ENCODE measurements at places on chromosomes 13 and 19.
A peak's percentile ranks its signal among the peaks of the same experiment; 100 is the strongest.

DNA sequence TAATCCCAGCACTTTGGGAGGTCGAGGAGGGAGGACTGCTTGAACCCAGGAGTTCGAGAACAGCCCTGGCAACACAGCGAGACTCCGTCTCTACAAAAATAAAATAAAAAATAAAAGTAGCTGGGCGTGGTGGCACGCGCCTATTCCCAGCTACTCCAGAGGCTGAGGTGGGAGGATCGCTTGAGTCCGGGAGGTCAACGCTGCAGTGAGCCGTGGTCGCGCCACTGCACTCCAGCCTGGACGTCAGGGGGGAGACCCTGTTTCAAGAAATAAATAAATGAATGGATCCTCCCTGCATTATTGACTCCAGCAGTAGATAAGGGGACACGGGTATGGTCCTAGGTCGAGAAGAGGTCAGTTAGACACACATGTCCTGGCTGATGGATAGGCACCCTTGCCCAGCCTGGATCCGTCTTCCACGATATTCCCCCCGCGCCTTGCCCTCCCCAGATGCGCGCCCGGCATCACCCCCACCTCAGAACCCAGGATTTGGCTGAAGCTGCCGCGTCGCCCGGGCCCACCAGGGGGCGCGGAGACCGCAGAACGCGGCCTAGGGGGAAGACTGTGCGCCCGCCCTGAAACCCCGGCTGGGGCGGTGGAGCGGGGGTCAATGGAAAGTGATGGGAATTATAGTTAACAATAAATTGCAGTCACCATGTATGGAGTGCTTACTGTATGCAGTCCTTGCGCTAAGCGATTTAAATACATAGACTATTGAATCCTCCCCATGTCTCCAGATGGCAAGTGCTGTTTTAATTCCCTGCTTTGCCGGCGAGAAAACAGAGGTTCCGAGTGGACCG, 2.1 kb upstream of the HOOK2 start:
- peak; percentile 76 for DNase-seq

- no peak for DNase-seq
These were observed 17.7 kb downstream of the SBNO2 start for GRCh38 chr19:1156305-1156801.

DNA sequence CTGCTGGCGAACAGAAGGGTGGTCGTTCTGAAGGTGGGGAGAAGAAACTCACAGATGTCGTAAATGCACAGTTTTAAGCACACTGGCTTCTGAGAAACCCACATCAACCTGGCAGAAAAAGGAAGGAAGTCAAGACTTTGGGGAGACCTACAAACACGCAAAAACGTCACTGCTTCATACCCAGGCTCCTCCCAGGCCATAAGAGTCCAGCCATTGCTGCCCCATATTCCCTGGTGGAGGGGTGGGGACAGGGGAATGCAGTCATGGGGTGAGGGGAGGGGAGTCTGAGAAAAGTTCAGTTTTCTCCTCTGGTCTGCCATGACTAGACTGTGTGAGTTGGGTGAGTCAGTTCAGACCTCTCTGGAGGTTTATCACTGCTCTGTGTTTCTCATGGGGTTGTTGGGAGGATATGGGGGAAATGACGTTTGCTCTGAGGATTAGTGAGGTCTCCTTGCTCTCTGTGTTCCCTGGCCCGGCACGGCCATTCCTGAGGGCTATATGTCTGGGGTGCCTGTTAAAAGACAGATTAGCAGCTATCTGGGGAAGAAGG, 139.0 kb downstream of the FLT1 start:
- no peak for DNase-seq

GRCh38 chr13:102947745-102948405, 102.0 kb downstream of the ERCC5 start:
- no peak for DNase-seq

- no peak for DNase-seq
These were observed 52.2 kb downstream of the ZNF737 start for GRCh38 chr19:20513189-20513904.

GRCh38 chr13:19604306-19604705, 29.2 kb upstream of the MPHOSPH8 start:
- DNase-seq = no peak

GRCh38 chr19:35903550-35904179, 1.3 kb downstream of the HCST start:
- DNase-seq = peak; percentile 68

DNA sequence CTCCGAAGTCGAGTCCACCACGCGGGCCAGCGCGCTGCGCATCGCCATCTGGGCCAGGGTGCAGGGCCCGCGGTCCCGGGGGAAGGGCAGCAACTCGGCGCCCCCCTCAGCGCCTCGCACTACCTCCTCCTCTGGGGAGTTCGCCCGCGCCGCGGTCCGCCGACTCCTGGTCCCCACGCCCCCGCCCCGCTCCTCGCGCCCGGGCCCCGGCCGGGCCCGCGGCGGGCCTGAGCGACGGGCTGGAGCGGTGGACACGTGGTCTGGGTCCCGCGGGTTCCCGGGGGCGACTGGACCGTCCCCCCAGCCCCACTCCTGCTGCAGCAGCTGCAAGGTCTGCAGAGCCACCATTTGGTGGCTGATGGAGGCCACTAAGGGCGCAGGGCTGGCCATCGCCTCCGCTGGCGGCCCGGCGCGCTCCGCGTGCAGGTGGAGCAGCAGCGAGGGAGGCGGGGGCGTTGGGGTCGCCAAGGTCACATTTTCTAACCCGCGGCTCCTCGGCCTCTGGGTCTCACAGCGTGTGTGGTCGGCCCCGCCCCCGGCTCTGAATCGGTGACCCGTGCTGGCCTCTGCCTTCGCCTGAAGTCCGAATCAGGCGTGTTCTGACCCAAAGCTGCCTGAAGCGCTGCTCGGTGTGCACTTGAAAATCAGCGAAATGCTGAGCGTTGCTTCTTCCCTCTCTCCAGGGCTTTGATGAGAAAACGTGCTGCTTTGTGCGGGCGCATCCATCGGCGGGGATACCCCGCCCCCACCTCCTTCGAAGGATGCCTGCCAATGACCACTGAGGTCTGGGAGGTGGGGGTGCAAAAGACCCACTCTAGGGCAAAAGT, at the start of gene DLEU7:
Gene DLEU7 (minus strand): TSS at position 436 of the 827 bp plus-strand sequence. CDS start 46 bp downstream, at position 390.
- no peak for DNase-seq

DNA sequence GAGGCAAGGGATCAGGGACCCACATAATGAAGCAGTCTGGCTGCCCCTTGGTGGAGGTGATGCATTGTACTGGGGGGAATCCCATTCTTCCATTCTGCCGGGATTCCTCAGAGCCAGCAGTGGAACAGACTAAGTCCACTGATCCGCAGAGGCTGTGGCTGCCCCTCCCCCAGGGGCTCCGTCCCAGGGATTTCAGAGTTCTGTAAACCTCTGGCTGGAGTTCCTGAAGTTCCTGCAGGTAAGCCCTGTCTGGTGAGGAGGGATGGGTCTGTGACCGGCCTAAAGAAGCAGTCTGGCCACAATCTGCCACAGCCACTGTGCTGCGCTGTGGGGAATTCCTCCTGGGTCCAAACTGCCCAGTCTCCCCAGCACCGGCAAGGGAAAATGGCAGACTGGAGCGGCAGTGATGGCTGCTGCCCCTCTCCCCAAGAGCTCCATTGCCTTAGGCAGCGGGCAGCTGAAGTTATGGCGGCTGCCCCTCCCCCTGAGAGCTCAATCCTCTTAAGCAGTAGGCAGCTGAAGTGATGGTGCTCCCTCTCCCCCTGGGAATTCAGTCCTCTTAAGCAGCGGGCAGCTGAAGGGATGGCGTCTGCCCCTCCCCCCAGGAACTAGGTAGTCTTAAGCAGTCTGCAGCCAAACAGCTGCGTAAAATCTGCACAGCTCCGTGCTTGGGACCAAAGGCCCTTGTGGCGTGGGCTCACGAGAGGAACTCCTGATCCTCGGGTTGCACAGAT, 155.7 kb downstream of the PCDH17 start:
- no peak for DNase-seq

- no peak for DNase-seq
These were observed 36.4 kb upstream of the NANOS3 start for GRCh38 chr19:13840305-13841085.

GRCh38 chr13:28574617-28575142, 79.8 kb upstream of the FLT1 start:
- no peak for DNase-seq

DNA sequence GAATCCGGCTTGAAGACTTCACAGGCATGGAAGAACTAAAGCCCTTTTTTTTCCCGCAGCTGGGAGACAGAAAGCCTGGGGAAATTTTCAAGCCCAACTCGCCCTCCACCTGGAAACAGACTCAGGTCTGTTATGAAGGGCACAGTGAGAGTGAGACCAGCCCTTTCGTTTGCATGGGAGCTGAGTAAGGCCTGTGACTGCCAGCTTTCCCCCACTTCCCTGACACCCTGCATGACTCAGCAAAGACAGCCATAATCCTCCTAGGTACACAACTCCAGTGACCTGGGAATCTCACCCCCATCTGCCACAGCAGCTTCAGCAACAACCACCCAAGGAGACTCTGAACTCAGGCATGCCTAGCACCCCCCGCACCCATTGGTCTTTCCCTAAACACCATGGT, 87.6 kb upstream of the ZNF91 start:
- DNase-seq = no peak

DNA sequence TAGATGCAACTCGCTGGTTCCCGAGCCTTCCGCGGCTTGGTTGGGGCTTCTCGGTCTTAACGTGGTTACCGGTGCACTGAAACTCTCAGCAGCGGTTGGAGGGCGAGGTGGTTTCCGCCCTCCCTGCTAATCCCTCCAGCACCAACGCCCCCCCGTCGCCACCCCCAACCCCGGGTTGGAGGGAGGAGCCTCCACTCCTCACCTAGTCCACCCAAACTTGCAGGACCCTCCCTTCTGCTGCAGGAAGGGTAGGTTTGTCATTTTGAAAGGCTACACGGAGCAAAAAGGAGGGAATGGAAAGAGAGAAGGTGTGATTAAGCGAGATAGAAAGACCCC, 465.0 kb downstream of the ITGBL1 start:
- no peak for DNase-seq

GRCh38 chr13:49545661-49546060, 39.7 kb downstream of the RCBTB1 start:
- DNase-seq = no peak

- DNase-seq = no peak
These were observed 53.1 kb downstream of the C1QTNF9 start for GRCh38 chr13:24362435-24362952.

- DNase-seq = no peak
These were observed 9.3 kb upstream of the LAIR1 start for GRCh38 chr19:54373781-54374631.

DNA sequence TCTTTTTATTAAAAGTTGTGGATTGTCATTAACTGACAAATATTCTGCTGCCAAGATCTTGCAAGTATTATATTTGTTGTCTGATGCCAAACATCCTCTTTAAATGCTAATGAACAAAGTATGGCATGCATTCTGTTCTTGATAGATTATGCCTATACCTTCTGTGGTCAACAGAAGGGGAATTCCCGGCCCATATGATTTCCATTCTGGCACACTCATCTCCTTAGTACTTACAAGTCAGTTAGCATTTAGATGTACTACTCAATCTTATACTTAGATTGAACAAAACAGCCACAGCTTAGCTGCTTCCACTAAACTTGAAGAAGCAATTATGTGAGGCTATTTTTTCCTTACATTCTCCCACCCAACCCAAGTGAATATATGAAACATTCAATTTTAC, 246.1 kb upstream of the DACH1 start:
- DNase-seq = no peak

DNA sequence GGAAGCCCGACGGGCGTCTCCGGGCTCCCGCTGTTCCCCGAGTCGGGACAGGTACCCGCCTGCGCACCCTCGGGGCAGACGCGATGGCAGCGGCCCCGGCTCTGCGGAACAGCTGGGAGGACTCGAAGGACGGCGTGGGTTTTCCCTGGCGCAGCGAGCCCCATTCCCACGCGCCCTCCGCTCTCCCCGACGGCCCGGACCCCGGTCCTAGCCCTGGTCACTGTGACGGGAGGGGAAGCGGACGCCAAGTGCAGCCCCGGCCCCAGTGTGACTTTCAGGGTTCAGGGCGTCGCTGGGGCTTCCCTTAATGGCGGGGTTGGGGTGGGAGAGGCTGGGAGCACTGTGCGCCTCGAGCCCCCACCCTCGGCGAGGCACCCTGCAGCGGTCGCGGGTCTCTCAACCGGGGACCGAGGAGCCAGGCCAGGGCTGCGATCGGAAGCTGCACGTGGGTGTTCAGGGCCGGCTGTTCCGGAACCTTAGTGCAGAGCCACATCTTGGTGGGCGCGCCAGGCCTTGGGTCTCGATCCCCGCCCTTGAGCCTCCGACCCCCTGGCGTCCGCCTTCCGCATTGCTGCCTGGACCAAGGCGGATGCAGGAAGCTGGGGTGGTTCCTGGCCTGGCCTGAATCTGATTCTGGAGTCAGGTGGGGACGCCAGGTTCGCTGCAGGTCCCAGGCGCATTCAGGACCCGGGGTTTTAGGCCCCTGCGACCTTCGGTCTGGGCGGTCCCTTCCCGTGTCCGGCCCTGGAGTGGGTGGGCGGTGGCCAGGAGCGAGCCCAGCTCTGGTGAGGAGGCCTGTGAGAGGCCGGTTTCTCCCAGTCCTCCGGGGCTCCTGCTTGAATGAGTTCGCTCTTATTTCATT, 3.5 kb downstream of the LGALS7B start:
- DNase-seq = no peak

GRCh38 chr13:32737111-32737571, 150.9 kb downstream of the PDS5B start:
- DNase-seq = no peak

DNA sequence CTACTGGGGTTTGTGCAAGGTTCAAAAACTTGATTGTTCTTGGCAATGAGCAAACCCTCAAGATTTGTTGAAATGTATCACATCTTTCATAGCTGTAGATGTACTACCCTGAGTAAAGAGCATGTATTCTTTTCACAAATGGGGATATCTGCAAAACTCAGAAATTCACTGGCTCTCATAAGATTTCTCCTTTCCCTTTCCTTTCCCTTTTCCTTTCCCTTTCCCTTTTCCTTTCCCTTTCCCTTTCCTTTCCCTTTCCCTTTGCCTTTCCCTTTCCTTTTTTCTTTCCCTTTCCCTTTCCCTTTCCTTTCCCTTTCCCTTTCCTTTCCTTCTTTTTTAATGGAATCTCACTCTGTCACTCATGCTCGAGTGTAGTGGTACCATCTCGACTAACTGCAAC, 69.1 kb downstream of the FNDC3A start:
- DNase-seq = no peak

- DNase-seq = no peak
These were observed 34.1 kb downstream of the SMAD9 start for GRCh38 chr13:36885901-36886300.

DNA sequence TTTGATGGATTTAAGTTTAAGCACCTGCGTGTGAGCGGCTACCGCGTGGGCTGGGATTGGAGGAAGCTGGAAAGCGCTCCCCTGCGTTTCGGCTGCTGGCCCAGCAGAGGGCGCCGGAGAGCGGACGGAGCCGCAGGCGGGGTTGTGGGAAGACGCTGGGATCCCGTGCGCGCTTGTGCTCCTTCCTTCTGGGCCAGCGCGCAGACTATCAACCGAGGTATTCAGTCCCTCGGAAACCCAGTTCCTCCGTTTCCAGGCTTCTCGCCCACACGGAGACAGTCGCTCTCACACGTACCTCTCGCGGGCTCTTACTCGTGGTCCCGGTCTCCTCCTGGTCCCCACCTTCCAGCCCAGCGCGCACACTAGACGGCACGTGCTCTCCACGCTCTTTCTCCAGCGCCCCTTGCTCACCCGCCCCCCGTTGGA, 28.8 kb downstream of the EPN1 start:
- DNase-seq = peak; percentile 29

Measured in stimulated activated CD4-positive, alpha-beta T cell treated with anti-CD3 and anti-CD28 coated beads, Interleukin-1b, Interleukin-23, amount 100 ng/mL, for 1 hour (primary cell).